Fibroblast of skin of right biceps (primary cell): ENCODE measurements at places on chromosomes 2 and 18.

GRCh38 chr2:69660637-69661036, 17.1 kb upstream of the AAK1 start:
- no peak for DNase-seq

- DNase-seq: peak; percentile 16
Observed at GRCh38 chr2:56102866-56103265, 80.9 kb upstream of the CCDC85A start.

DNA sequence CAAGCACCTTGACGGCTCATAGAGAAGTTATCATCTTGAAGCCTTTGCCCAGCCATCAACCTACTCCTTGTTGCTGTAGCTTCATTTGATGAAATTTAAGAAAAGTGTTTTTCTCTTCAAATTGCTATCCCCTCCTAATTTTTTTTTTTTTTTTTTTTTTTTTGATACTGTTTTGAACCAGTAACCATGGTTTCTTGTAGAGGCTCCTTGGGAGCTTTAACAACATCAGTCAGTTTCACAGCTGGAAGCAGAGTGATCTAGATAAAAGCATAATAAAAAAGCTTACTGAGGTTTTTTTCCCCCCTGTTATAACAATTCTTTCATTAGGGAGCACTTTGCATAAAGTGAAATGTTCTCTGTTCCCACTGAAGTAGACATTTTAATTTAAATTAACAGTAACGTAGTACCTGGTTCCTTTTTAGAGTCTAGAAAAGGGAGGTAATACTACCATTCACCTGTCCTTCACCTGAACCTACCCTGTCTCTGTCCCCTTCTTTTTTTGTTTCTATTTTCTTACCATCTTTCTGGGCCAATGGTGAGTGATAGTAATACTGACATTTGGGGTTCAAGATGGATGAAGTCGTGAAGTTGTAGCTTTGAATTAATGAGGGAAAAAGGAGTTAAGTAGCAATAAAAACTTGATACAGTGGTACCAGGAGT, 101.5 kb downstream of the NCOA1 start:
- DNase-seq: no peak

- no peak for DNase-seq
Observed at GRCh38 chr2:59322870-59323269, 1081.7 kb upstream of the FANCL start.

GRCh38 chr2:233081731-233082221, 21.6 kb downstream of the INPP5D start:
- DNase-seq: no peak

DNA sequence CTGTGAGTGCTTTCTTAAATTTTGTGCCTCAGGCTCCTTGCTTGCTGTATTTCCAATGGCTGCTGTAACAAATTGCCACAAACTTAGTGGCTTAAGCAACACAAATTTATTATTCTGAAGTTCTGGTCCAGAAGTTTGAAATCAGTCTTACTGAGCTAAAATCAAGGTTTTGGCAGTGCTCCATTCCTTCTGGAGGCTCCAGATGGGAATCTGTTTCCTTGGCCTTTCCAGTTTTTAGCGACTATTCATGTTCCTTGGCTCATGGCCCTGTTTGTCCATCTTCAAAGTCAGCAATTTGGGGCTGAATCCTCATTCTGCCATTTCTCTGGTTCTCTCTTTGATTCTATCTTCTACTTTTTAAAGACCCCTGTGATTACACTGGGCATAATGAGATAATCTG, 31.8 kb downstream of the STRADB start:
- no peak for DNase-seq

GRCh38 chr2:161430386-161430785, 14.3 kb downstream of the TBR1 start:
- DNase-seq: no peak

DNA sequence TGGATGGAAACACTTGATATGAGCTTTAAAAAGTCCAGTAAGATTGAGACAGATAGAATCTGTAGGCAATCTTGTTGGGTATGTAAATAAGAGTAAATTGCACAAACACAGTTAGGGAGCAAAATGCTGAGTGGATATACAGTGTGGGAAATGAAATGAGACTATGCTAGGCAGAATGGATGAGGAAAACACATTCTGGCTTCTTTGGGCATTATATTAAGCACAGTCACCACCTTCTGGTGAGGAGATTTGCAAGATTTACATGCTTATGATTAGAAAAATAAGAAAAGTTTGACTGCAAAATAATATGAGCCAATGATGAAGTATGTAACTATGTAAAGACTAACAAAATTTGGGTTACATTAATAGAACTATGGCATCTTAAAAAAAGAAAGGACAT, 2165.0 kb upstream of the CELF4 start:
- no peak for DNase-seq

DNA sequence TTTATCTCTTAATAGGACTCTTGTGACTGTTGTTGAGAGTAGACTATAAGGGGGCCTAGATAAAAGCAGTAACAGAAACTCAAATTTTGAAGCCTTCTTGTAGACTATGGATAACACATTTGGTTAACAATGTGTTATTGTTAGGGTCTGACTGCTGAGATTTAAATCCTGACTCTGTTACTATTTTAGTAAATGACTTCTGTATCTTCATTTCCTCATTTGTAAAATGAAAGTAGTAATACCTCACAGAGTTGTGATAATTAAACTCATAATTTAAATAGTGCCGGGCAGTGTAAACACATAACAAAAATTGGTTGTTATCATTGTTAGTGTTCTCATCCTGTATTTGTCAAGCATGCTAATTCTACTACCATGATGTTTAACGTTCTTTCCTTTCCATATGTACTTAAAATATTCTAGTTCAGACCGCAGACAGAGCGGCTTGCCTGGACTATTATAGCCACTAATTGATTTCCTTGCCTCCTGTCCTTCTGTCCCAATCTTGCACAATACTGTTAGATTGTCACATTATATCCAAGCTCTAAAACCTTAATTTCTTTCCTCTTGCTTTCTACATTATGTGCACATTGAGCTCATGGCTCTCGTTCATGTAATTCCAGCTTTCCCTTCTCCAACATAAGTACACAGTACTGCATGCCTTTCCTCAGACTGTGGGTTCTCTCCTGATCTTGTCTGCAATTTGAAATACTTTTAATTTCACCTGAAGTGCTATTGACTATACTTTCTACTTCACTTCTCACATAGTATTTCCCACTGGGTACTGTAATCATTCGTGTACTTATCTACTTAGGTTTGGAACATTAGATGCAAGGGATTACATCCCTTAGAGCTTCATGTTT, 48.4 kb downstream of the RBBP8 start:
- DNase-seq: no peak

GRCh38 chr2:223155956-223156355, 104.0 kb downstream of the KCNE4 start:
- DNase-seq: no peak

DNA sequence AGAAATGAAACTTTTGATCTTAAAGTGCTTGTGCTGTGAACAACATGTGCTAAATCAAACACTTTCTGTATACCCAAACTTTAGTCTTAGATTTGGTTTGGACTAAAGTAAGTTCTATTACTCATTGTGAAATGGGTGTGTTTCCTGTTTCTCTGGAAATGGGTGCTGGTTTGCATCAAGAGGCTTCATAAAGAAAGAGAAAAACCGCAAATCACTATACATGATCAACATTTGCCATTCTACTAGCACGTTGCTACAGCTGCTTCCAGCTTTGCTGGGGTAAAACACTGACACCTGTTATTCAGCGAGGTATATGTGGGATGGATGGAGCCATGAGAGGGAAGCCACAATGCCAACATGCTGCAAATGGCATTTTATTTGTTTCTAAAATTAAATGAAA, 547.0 kb upstream of the ACVR2A start:
- DNase-seq: no peak

DNA sequence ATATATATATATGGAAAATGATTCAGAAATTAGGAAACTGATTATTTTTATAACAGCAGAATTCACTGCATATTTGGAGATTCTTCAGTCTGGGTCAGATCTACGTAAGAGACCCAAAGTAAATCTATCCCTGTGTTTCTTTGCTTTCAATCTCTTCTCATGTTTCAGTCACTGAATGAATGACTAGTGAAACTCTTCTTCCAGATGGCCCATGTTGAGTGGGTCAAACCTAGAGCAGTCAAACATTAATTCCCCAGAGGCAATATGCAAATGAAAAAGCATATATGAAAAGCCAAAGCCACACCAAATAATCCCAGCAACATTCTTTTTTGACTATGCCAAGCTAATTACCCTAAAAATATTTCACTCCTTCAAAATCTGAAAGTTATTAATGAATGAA, 317.3 kb downstream of the RBM43 start:
- no peak for DNase-seq

GRCh38 chr18:77634494-77634893, 384.8 kb downstream of the GALR1 start:
- no peak for DNase-seq

GRCh38 chr2:232230560-232230959, 148.0 kb upstream of the ALPP start:
- no peak for DNase-seq

DNA sequence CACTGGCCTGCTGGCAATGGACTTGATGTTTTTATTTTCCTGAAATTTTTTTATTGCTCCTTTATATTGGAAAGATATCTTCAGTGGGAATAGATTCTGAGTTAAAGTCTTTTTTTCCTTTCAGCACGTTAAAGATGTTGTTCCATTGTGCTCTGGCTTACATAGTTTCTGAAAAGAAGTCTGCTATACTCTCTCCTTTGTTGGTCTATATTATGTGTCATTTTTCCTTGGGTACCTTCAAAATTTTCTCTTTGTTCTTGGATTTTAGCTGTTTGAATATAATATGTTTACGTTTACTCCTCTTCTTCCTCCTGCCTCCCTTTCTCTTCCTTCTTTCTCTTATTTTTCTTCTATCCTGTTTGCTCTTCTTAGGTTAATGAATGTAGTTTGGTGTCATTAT, 105.5 kb downstream of the CAPN13 start:
- DNase-seq: no peak

DNA sequence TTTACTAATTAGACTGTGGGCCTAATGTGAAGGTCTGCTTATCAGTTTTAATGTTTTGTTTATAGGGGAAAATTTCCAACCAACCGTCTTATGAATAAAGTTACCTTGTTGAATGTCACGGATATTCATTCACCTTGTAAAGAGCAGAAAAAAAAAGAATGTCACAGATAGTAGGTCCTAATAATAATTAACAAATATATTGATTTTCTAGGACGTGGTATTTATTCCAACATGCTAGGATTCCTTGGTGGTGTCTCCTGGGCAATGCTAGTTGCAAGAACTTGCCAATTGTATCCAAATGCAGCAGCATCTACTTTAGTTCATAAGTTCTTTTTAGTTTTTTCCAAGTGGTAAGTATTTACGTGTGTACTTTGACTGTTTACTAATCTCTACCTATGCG, 23.4 kb downstream of the PAPOLG start:
- DNase-seq: no peak

DNA sequence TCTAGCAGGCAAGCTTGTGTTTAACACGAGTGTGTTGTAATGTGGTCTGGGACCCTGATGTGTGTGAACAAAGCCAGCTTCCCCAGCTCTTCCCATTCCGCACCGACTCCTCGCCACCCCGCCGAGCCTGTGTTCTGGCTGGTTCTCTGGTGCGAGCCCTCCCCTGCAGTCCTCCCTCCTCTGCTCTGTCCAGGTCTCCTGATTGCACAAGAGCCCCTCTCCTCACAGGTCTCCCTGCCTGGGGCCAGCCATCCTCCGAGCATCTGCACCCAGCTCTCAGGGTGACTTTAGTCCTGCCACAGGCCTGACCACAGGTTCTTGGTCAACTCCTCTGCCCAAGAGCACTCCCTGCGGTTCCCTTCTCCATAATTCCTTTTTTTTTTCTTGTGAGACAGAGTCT, 13.2 kb downstream of the SLC66A3 start:
- DNase-seq: no peak

DNA sequence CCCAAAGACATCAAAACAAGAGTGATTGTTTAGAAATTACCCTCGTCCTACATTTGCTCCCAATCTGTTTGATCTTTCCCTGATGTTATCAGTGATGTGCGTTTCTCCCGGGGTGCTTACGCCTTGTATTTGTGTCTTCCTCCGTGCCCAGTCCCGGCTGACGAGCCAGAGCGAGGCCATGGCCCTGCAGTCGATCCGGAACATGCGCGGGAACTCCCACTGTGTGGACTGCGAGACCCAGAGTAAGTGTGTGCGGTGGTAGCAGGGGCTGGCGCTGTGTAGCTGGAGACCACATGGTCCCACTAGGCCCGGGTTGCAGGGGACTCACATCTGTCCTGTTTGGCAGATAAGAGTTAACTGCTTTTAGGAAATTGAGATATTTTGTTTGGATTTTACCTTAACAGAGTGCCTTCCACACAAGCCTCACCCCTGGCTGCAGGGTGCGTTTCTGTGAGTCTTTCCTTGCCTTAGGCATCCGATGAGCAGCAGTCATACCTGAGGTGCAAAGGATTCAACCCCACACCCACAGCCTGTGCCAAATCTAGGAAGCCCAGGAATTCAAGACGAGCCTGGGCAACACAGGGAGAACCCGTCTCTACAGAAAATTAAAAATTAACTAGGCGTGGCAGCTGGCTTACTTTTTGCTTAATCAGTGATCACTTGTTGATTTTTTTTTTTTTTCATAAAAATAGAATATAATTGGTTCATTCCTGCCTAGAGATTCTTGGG, 127.4 kb downstream of the GBX2 start:
- no peak for DNase-seq

DNA sequence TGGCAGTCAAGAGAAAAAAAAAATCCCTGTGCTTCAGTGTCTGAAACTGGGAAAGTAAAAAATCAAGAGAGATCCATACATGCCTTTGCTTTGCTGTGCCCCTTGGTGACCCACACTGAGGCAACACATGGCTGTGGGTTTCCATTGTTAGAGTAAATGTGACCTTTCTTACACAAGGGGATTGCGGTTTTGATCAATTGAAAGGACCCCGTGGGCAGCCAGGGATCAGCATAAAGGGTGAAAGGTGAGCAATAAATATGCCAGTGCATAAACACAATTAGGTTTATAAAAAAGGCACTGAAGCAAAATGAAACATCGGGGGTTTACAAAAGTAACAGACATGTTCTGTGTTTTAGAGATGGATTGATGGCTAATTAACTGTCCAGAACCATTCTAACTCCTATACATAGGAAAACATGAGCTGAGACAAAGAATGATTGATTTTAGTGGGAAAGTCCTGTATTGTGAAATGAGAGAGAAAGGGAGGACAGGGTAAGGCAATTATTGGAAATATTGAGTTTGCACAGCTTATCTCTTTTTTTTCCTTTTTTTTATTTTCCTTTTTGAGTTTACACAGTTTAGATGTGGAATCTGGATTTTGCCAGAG, 40.7 kb upstream of the BBS5 start:
- no peak for DNase-seq

DNA sequence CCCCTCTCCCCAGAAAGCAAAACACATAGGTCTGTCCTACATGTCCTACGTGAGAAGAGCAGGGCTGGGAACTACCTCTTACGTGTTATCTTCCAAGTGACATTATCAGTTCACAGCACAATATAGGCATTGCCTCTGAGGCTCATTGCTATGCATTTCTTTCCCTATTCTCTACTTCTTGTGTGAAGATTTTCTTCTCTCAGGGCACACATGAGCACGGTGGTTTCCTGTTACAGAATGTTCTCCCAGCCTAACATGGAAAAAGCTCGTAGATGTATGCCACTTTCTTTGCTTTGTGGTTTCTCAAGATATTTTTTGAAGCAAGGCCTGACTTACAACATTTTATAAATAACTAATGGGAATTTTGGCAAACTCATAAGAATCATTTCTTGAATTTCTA, 19.4 kb upstream of the DSC3 start:
- DNase-seq: no peak

GRCh38 chr2:43119303-43119702, 107.1 kb downstream of the ZFP36L2 start:
- DNase-seq: no peak

- peak; percentile 98 for DNase-seq
Observed at GRCh38 chr2:195656859-195657633, at the start of gene SLC39A10. SLC39A10 (plus strand) TSS chr2:195657226; CDS start chr2:195680043, 22,817 bp downstream.
